ENCODE measurements at places on chromosomes 12 and 14. TPM values are rescaled to one million over a fixed set of nuclear protein-coding genes. Genes with fewer than 3 reads are reported as not detected.

Gene GTF2A1
- total RNA-seq = 11.4 TPM

Gene FITM1
- 2.7 TPM for total RNA-seq

Gene CELA1
- not detected for total RNA-seq

Gene KERA
- not detected for total RNA-seq

Gene TMEM63C
- total RNA-seq = 0.06 TPM

Gene AKAP6
- total RNA-seq = 2.1 TPM

Gene MEG3
- 14.3 TPM for total RNA-seq

Gene B3GNT4
- total RNA-seq = not detected

Gene SUPT16H
- total RNA-seq = 196 TPM

Gene TAMALIN
- total RNA-seq = 1.1 TPM

Gene PGF
- total RNA-seq = 8.0 TPM

Gene GDF3
- total RNA-seq = not detected

Gene AHSA1
- 440 TPM for total RNA-seq

Gene CIROP
- total RNA-seq = not detected

Gene PTGER2
- total RNA-seq = 6.5 TPM

Gene CCDC177
- not detected for total RNA-seq

Gene FGF23
- total RNA-seq = not detected

Gene HHIPL1
- 2.5 TPM for total RNA-seq

Gene UNC79
- total RNA-seq = not detected

Gene EPYC
- total RNA-seq = not detected

Gene CCDC184
- 0.51 TPM for total RNA-seq

Gene SLC5A8
- total RNA-seq = not detected

Gene MSI1
- 3.1 TPM for total RNA-seq

Gene ZNF219
- 13.4 TPM for total RNA-seq

Gene TAS2R7
- not detected for total RNA-seq

Gene PA2G4
- 456 TPM for total RNA-seq

Gene FAM90A1
- total RNA-seq = 0.17 TPM

Gene KRT3
- not detected for total RNA-seq

Gene DIO2
- 3.5 TPM for total RNA-seq

Gene CPNE6
- total RNA-seq = not detected

Gene DYNLL1
- total RNA-seq = 582 TPM

Gene P3H3
- 24.1 TPM for total RNA-seq

Gene RAPGEF3
- 0.83 TPM for total RNA-seq

Gene SNRPF
- 43.8 TPM for total RNA-seq

Gene MANSC4
- total RNA-seq = not detected

Gene GALNT16
- total RNA-seq = 1.7 TPM

Gene RND1
- total RNA-seq = 4.7 TPM

Gene BBOF1
- total RNA-seq = 5.3 TPM

Gene CLMN
- 3.5 TPM for total RNA-seq

Gene CD27
- not detected for total RNA-seq

Gene PKP2
- total RNA-seq = 3.6 TPM

Gene RNASE1
- total RNA-seq = 6.0 TPM

Gene SPATS2
- 32.3 TPM for total RNA-seq

Gene NDRG2
- 6.3 TPM for total RNA-seq

Gene ZDHHC22
- not detected for total RNA-seq

Gene FAM181A
- not detected for total RNA-seq

Gene XPOT
- 90.7 TPM for total RNA-seq

Gene KLHL33
- total RNA-seq = not detected

Gene TAS2R20
- not detected for total RNA-seq

Gene CATSPERB
- not detected for total RNA-seq

Gene G2E3
- total RNA-seq = 51.5 TPM

Gene ORAI1
- 4.5 TPM for total RNA-seq

Gene SLC24A4
- not detected for total RNA-seq

Gene CLEC12A
- total RNA-seq = not detected

Gene IL26
- total RNA-seq = not detected

Gene OTOGL
- total RNA-seq = 1.4 TPM

Measured in Daoy (cell line).